Sciatic nerve (tissue), 2 donors: ENCODE measurements at places on chromosomes 7 and 10.

GRCh38 chr7:920351-921070, 34.0 kb downstream of the ADAP1 start:
- DNase-seq: peak; percentile 59

DNA sequence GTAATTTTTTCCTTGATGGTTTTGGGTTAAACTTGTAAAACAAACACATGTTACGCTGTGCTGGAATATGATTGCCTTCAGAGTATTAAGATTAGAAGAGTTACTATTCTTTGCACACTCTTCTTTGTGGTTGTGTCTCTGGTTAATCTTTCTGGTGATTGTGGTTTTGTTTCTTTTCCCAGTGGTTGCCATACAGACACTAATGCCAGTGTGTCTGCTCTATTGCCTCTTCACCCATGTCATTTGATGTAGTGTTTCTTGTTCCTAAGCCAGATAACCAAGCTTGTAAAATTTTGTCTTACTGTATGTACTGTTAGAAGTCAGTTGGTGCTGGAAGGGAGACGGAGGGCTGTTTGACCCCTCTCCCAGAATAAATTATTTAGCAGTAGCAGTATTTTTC, 124.8 kb downstream of the PHTF2 start:
- DNase-seq: no peak

GRCh38 chr7:155021699-155022145, 18.8 kb upstream of the PAXIP1 start:
- DNase-seq: no peak

DNA sequence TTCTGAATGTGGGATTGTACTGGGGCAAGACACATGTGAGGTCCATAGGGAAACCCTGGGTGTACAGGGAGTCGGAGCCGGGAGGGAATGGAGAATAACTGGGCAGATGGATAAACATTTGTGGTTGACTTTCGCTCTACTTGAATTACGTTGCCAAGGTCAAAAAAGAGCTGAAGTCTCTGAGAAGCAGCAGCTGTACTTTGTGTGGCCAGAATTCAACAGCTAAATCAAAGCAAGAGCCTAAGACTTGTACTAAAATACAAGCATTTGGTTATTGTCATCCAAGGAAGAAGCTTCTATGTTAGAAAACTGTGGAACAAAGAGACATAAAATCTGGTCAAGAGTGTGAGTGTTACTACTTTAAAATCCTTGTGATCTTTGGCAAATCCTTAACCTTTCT, 457.2 kb downstream of the ARL4A start:
- DNase-seq: no peak
